ENCODE measurements at places on chromosomes 1 and 21.

GRCh38 chr21:21196087-21196486 lies 197.9 kb downstream of the NCAM2 start:
- DNase-seq = no peak

DNA sequence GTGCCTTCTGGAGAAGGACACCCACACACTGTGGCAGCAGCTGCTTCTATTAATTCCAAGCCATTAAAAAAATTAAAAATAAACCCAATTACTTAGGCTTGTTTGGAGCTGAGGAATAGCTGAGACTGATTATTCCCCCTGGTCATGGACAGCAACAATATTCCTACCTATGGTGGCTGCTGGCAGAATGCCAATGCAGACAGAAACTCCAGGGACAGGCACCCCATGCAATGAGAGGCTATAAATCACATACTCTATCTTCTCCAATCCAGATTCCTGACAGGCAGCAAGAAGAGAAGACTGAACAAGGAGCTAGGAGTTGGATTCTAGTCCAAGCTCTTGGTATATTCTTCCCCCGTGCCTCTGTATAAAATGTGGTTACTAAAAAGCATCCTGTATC lies 275.4 kb upstream of the BEND5 start:
- DNase-seq = peak; percentile 50

DNA sequence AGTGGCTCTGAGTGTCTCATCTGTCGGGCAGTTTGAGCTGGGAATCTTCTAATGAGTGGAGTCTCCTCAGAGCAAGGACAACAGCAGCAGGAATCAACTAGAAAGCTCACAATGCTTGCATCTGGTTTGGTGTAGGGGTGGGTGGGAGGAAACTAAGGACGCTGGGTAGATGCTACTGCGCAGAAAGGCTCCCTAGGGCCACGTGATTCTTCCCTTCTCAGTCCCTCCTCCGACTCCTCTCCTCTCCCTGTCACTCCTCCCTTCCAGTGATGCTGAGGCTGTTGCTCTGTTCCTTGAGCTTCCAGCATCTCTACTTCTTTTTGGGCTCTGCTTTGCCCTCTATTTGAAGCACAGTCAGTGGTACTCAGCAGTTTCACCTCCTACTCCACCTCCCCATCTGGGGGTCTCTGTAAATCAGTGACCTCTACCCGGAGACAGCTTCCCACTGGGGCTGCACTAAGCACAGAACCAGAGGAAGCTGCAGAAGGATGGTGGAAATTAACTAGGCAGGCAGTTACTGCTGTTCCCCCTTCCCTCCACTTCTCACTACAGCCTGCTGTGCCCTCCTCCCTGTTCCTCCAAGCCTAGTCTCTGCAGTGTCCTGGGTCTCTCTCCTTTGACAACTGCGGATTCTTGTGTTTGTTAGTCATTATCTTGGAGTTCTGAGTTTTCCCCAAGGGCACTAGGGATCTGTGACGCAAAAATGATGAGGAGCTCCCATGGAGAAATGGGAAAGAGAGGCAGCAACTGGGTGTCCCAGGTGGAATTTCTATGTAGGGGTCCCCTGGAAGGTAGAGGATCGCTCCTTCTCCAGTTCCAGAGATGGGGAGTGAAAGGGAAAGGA lies 5.8 kb downstream of the LINGO4 start:
- no peak for DNase-seq

- DNase-seq = no peak
These were observed at the start of gene AJAP1 for GRCh38 chr1:4653796-4654725. AJAP1 (plus strand) TSS chr1:4654609; CDS start chr1:4655426, 817 bp downstream.

- no peak for DNase-seq
These were observed 46.9 kb downstream of the IER5 start for GRCh38 chr1:181135437-181135731.

GRCh38 chr1:211833174-211833820 lies 2.7 kb upstream of the LPGAT1 start:
- DNase-seq = no peak

GRCh38 chr1:236052232-236052993 lies 12.5 kb downstream of the NID1 start:
- DNase-seq = no peak

DNA sequence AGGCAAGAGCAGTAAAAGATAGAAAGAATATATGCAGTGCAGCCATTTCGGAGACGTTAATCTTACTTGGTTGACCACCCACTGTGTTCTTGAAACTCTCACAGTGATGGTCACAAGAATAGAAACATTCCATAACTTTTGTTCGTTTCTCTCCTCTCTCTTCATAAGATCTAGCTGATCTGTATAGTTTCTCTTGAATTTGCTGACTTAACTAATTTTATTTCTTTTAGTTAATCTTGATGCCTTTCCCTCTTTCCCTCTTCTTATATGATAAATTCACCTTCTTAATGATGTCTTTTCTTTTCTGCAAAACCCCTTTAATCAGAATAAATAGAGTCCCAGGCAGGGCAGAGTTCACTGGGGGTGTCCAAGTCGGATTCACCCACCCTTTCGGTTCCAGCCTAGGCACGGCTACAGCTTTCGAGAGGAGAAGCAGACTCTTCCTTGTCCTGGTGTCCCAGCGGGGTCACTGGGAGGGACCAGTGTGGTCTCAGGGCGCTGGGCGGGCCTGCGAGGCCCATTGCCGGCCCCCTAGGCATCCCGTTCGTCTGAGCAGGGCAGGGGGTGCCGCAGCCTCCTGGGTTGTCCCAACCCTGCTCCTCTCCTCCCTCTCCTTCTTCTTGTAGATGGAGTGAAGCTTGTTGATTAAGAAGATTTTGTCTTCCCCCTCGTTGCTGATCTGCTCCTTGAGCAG lies 39.8 kb downstream of the ZNF691 start:
- DNase-seq = no peak

- DNase-seq = no peak
These were observed 127.2 kb upstream of the ADAR start for GRCh38 chr1:154735061-154735803.

GRCh38 chr1:81670286-81670685 lies 130.4 kb upstream of the ADGRL2 start:
- DNase-seq = no peak

DNA sequence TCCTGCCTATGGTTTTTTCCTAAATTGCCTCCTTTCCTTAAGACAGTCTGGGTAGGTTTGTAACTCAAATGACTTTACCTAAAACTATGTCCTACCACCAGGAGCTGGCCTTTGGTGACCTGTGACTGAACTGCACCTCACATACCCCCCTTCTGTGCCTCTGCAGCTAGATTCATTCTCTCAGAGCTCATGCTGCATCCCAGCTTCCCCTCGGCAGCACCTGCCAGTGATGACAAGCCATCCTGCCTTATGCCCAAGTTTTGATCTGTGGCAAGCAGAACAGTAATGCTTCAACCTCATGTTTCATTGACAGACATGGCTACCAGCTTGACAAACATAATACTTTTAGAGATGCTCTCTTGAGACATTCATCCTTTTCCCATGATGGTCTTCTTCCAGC lies 141.9 kb downstream of the TSEN15 start:
- DNase-seq = no peak

DNA sequence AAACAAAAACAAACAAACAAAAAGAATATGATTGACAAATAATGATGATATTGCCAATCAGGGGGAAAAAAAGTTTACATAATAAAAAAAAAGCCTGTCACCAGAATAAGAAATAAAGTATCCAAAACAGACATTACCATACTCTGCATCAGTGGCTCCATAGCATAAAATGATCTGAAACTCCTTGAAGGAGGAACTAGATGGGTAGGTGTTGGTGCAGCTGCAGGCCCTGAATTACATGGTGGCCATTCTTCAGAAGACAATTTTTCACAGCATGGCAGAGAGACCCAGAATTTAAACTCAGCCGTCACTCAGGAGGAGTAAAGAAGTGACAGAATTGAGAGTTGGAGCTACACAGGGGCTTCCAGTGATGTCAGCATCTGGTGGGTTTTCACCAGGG lies 60.2 kb downstream of the GLUL start:
- DNase-seq = no peak

DNA sequence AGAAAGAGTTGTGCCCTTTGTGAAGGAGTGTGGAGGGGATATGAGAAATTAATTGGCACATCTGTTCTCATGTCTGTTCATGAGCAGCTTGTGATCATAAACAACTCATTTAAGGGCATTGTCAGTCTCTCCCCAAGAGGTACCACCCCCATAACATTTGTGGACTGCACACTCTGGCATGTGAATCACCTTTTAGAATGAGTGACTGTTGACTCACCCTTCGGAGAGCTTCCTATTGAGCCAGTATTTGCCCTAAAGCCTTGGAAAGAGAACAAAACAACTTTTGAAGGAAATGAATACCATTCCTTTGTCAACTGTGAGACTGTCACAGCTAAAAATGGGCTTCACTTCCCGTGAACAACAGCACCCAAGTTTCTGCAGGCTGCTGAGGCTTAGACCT lies 27.5 kb upstream of the MYSM1 start:
- DNase-seq = no peak

- no peak for DNase-seq
These were observed 9.1 kb downstream of the SEMA4A start for GRCh38 chr1:156162430-156163037.

DNA sequence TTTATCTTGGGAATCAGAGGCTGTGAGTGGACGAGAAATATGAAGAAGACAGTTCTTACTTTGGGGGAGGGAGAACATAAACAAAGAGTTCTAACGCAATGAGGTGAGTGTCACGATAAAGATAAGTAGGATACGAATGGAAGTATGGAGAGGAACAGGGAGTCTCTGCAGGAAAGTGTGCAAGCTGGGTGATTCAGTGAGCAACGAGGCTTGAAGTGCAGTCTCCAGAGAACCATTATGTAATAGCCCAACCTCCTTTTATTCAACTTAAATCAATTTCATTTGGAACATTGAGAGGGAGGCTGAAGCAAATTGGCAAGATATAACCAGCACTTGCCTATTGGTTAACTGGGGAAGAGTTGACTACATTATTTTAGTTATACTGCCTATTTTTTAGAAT lies 99.3 kb upstream of the PLD5 start:
- DNase-seq = no peak

GRCh38 chr1:212614453-212615200 lies 6.1 kb downstream of the ATF3 start:
- no peak for DNase-seq

GRCh38 chr1:107010582-107010981 lies 45.9 kb upstream of the PRMT6 start:
- no peak for DNase-seq

GRCh38 chr1:92123868-92124267 lies 43.7 kb downstream of the BTBD8 start:
- no peak for DNase-seq

GRCh38 chr21:15062606-15062965 lies 2.2 kb downstream of the NRIP1 start:
- peak; percentile 11 for DNase-seq

DNA sequence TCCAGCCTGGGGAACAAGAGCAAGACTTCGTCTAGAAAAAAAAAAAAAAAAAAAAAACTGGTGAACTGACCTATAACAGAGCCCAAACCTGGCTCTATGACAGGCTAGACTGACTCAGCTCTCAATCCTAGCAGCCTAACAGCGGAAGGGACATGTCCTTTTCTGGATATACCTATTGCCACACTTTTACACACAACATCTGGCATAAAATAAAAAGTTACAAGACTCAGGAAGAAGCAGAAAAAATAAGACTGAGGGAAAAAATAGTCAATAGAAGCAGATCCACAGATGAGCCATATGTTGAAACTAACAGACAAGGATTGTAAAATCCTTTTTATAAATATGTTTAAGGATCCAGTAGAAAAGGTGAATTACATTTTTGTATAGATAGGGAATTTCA lies 57.5 kb upstream of the IPO9 start:
- no peak for DNase-seq

DNA sequence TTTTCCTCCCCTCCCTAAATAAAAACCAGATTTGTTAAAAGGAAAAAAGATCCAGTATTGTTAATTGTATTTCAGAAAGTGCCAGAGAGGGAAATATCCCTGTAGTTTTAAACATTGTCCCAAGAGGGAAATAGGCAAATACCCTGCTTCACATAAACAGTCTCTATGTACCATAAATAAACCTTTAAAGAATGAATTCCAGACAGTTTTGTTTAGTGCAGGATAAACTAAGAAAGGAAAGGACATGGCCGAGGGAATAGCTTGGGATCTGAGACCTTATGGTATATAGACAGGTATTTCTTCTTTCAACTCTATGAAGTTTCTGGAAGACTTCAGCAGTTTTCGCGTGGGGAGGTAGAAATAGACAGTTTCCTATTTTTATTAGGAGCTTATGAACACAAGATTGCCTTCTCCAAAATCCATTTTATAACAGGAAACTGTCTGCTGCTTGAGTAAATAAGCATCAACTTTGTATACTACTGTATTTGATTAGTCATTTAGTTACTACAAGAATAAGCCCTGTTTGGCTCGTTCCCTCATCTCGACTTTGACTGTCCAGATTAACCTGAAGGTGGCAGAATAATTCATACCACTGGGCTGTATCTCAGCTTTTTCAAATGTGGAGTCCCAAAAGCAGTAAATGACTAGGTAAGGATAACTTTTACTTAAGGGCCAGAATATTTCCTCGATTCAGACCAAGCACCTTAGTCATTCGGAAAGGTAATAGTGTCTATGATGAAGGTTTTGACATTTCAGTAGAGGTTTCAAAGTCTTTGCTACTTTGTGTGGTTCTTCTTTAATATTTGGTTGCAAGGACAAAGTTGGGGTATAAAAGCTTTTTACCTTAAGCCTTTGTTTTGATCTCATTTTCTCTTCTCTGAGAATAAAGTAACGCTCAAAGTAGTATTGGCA lies 177.5 kb downstream of the VPS13D start:
- no peak for DNase-seq

DNA sequence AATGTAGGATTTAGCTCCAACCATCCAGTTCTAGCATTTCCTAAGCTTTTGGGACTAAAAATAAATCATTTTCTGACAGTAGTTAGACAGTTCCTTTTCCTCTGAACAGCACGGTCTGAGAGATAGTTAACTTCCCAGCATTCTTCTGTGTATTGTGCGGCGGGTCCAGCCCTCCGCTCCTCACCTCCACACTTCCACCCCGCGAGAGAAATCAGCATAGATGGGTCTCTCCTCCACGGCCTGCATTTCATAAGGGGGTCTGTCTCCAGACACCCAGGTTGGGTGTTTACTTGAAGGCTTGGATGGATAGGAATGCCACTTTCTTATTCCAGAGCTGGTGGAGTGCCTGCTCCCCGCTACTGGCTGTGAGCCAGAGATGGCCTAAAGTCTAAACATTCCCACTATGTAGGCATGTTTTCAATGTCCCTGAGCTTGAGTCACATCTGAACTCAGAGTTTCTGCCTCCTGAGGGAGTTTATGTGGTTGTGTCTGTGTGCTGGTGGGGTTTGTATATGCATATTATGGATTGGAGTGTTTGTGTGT lies 38.0 kb upstream of the PPP2R5A start:
- DNase-seq = no peak

- no peak for DNase-seq
These were observed 165.5 kb downstream of the KAZN start for GRCh38 chr1:14763977-14764376.

GRCh38 chr1:155982106-155982505 lies 3.8 kb upstream of the ARHGEF2 start:
- no peak for DNase-seq

DNA sequence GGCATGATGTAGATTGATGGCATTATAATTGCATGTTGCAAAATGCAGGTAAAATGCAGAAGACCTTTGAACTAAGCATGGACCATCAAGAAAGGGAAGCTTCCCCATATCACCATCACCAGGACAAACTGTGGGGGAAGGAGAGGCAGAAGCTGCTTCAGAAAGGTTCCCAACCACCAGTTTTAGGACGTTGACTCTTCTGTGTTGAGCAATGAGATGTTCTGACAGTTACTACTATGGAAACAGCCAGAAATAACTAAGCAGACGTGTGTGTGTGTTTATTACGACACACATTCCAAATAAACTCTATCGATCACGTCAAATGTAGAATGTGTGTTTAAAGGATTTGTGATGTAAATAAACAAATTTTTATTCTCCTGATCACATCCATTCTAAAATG lies 110.2 kb upstream of the PLD5 start:
- DNase-seq = no peak

GRCh38 chr1:230986976-230987375 lies 8.1 kb downstream of the ARV1 start:
- DNase-seq = no peak
